ENCODE measurements at places on chromosomes 11 and 22.

DNA sequence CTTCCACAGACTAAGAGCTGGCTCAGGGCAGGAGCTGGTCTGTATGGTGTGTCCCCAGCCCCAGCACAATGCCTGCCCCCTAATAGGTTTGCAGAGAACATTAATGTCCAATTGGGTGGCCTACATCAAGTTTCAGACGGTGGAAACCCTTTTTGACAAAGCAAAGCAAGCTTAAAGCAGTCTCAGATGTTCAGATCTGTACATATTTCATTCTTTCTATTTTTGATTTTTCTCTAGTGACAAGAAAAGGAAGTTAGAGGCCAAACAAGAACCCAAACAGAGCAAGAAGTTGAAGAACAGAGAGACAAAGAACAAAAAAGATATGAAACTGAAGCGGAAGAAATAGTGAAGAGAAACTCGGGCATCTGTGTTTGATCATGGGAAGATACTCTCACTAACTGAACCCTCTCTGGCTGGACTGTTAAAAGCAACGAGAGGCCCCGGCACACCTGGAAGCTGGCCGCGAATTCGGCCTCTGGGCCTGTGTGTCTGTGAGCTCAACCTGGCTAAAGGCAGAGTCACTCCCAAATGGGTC is 40.5 kb downstream of the NAT10 start:
- no peak for DNase-seq

DNA sequence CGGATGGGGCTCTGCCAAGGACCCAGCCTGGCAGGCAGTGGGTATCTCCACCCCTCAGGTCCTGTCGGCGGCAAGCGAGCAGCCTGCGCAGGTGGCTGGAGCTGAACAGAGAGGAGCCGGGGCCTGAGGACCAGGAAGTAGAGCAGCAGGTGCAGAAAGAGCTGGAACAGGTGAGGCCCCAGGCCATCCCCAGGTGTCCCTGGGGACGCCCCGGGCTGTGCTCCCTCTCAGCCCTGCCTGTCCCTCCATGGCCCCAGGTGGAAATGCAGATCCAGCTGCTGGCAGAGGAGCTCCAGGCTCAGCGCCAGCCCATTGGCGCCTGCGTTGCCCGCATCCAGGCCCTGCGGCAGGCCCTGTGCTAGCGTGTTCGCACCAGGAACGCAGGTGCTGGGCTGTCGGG is 44.0 kb downstream of the PISD start:
- DNase-seq, result no peak

GRCh38 chr11:16611401-16611921 is 127.0 kb upstream of the C11orf58 start:
- no peak for DNase-seq

DNA sequence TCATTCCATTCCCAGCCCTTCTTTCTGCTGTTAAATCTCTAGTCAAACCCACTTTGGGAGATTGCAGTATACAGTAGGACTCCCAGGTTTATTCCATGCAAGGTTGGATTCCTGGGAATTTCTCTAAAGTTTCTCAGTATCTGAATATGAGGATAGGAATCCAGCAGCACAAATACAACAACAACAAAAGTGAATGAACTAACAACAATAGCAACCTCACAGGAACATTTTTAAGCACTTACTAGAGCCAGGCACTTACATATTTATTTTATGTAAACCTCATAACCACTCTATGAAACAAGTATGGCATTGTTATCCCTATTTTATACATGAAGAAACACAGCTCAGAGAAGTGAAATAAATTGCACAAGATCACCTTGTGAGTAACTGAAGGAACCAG is 1.9 kb downstream of the MMP7 start:
- DNase-seq, result no peak
